ENCODE measurements at places on chromosomes 4 and X.

DNA sequence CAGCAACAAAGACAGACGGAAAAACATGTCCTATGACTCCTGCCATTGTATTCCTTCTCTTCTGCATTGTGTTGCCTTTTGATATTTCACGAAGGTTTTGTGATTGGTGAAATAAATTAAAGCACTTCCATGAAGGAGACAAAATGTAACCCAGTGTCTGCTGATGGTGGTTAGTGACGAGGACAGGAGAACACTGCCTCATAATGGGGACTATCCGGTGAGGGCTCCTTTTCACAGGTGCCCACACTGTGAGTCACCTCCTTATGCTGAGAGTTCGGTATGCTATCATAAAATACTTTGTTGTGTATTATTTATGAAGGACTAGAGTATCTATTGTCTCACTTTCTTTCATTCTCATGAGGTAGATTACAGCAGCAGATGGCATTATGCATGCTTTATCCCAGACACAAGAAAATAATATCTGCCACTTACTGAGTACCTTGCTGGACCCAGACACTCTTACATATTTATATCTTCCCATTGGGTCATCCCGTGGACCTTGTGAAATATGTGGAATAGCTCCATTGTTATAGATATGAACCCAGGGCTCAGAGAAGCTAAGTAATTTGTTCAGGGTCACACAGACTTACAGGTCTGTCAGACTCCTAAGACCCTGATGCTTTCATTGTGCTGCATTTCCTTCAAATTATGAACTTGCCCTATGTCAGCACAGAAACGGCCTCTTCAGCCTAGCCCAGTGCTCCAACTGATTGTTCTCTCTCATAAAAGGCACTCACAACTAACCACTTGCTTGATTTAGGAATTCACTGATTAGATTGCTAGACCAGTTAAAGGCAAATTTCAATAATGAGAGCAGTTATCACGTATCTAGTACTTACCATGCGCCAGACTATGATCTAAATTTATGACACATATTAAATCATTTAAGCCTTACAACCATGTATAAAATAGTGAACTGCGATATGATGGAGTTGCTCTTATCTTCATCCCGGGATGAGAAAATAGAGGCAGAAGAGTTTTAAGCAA, 31.2 kb downstream of the PLS3 start:
- DNase-seq, result no peak

DNA sequence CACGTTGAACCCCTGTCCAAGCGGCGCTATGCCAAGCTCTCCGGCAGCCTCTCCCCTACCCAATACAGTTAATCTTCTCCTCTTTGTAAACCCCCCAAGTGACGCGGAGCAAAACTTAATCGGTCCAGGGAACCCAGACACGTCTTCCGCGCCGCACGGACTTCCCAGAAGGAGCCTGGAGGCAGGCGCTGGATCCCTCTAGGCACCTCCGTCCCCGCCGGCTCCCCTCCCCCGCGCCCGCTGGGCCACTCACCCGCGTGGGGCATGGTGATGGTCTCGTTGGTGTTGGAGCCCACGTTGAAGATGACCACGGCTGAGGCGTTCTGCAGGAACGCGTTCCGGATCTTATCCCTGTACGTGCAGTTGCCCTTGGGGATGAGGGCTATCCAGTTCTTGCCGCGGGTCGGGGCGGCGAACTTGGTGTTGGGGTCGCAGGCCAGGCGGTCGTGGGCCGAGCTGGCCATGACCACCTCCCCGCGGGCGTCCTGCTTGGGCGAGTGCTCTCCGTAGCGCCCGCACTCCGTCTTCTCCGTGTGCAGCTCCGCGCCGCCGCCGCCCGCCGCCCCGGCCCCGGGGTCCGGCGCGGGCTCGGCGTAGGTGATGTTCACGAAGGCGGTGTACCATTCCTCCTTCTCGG, 1.1 kb downstream of the RNF150 start:
- DNase-seq, result peak; percentile 31

GRCh38 chr4:38911257-38911656, 43.7 kb downstream of the FAM114A1 start:
- peak; percentile 45 for DNase-seq

- no peak for DNase-seq
Measured at GRCh38 chr4:76569225-76569624, 134.2 kb downstream of the SHROOM3 start.

- no peak for DNase-seq
Measured at GRCh38 chr4:8904666-8905065, 33.0 kb upstream of the HMX1 start.

- DNase-seq, result no peak
Measured at GRCh38 chrX:13473442-13474163, 95.8 kb upstream of the EGFL6 start.

GRCh38 chr4:129455482-129455881, 359.5 kb downstream of the C4orf33 start:
- no peak for DNase-seq

GRCh38 chrX:27767387-27767786, 40.4 kb upstream of the MAGEB10 start:
- DNase-seq, result no peak

DNA sequence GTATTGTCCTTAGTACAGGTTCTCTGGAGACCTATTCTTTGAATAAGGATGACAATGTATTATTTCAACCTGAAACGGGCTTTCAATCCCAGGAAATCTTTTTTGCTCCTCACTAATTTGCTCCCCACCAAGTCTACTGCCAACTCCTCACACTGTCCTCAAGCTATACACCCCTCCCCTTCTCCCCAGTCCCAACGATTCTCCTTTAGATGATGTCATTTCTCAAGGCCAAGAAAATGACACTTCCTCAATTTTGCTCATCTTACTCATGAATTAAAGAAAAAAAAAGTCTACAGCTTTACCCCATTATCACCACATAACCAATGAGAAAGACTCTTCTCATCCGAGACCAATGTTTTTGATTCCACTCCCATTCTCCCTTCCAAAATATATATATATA, 20.6 kb downstream of the AP1S2 start:
- no peak for DNase-seq

DNA sequence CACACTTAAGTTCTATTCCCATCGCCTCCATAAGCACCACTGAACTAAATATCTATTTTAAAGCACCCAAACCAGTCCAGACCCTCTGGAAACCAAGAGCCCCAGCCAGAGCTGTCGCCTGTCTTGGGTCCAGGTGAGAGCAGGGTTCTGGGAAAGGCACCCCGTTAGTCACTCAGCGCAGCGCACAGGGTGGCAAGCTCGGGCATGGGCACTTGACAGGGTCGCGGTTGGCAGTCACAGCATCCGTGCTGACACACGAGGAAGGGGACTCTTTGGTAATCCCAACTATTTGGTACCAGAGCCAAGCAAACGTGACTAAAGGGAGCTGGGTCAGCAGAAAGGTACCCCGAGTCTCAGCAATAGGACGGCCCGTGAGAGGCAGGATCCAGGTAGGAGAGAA, 24.3 kb upstream of the ETNPPL start:
- DNase-seq, result no peak

GRCh38 chrX:17038277-17038676, 91.8 kb downstream of the REPS2 start:
- no peak for DNase-seq

DNA sequence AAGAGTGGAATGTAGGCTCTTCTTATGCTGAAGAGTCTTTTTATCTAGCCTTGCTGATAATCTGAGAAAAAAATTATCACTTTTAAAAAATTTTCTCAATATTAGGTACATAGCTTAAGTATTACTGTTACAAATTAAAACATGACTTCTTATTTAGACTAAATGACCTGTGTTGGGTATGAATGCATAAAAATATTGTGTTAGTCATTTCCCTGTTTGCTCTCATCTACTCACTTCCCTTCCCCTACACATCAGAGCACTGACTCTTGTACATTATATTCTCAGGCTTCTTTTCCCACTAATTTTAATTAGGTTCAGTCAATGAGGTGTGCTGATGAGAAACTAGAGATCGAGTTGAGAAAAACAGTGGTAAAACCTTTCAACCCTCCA, 881.0 kb downstream of the PCDH18 start:
- no peak for DNase-seq

GRCh38 chr4:57369446-57369845, 259.3 kb upstream of the IGFBP7 start:
- DNase-seq, result no peak

DNA sequence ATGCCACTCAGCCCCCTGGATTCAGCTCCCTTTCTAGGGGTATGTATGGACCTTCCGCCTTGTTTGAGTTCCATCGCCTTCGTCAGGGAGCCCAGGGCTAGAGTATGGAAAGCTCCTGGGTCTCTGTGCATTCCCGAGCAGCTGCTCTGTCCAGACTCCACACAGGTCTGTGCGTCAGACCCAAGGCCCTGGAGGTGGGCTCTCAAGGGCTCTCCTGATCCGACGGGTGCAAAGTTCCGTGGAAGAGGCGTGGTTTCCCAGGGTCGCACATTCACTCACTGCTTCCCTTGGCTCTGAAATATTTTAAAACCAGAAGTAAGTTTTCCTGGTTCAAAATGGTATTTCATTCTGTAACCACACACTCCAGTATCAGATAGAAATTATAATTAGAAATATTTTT, 863.2 kb downstream of the TRIML1 start:
- DNase-seq, result no peak

DNA sequence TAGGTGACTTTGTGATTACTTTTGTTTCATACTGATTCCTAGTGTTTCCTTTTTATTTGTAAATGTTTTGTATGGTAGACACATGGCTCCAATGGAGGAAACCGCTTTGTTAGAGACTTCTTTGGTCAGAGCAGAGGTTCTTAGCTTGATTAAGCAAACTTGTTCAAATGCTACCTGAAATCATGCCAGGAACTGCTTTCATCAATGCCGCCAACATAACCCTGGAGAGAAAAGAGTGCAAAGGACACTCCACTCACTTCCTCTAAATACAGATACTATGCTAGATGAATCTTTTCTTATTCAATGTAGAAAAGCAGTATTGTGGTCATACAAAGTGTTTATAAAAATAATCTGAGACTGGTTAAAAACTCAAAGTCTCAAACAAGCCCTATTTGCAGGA, 25.7 kb upstream of the COX7B2 start:
- no peak for DNase-seq

DNA sequence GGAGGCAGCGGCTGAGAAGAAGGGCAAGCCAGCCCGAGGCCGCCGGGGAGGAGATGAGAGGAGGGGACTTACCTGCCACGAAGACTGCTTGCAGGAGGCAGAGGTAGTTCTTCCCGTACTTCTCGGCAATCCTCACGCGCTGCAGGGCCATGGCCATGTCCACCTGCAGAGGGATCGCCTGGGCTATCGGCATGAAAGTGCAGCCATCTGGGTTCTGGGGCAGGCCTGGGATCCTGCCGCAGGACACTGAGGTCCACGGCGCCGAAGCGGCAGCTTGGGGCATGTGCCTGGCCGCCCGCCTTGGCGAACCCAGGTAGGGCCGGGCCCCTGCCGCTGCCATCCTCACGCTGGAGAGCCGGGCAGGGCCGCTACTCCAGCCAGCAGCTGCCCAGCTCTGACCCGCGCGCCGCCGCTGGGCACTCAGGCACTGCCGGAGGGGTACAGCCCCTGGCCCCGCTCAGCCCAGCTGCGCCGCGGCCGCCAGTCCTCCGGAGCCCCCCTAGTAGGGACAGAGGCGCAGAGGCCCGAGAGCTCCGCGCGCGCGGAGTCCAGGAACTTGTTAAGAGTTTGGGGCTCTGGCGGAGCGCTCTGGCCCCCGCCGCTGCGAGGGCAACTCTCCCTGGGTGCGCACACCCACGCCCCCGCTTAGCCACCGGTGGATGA, 16.0 kb downstream of the MCF2 start:
- peak; percentile 5 for DNase-seq

DNA sequence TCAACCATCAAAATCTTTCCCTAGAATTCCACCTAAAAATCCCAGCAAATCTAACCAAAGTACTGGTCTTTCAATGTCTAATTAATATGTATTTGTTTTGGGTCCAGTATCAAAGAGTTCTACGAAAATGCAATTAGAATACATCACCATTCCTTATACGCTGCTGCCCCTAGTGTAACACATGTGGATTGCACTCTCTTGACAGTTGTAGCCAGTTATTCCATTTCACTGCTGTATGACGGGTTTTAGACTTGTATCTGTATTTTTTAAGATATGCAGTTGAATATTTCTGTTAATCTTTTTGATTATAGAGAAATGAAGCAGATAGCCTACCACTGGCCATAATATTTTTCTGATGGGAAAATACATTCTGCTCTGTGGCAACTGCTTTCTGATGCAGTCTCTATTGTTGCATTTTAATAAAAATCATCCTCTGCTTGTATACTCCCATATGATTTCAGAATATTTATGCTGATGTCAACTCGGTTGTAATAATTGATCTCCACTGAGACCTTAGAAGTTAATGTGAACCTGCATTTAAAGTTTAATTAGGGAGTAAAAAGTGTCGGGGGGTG, 17.1 kb upstream of the PAGE2B start:
- DNase-seq, result peak; percentile 41
